ENCODE measurements at places on chromosomes 11 and 22.

DNA sequence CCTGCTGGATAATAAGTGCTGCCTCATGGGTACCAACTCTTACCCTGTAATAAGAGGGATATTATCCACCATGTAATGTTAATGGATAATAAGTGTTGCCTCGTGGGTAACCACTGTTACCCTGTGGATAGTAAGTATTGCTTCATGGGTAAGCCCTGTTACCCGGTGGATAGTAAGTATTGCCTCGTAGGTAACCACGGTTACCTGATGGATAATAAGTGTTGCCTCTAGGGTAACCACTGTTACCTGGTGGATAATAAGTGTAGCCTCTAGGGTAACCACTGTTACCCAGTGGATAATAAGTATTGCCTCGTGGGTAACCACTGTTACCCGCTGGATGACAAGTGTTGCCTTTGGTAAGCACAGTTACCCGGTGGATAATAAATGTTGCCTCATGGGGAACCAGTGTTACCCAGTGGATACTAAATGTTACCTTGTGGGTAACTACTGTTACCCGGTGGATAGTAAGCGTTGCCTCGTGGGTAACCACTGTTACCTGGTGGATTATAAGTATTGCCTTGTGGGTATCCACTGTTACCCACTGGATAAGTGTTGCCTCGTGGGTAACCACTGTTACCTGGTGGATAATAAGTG lies 18.6 kb upstream of the NXPE4 start:
- DNase-seq: no peak

GRCh38 chr11:68140496-68141245 lies 19.5 kb upstream of the CHKA start:
- DNase-seq: no peak

- DNase-seq: peak; percentile 61
These were observed 21.8 kb downstream of the NF2 start for GRCh38 chr22:29625090-29625825.

GRCh38 chr11:44008698-44009097 lies 39.1 kb upstream of the ACCSL start:
- no peak for DNase-seq

DNA sequence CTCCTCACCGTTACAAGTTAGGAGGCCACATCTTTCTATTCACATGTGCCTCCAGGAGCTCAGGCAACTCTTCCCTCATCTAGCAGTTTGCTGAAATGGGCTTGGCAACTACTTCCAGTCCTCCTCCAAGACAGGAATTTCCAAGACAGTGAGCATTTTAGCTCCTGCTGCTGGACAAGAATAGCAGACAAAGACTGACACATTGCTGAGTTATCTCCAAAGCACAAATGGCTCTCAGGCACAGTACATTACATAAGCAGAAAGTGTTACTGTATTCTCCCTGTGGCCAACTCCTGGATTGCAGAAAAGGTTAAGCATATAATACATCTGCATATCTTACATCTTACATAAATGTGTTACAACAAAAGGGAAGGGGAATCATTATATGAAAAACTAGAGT lies 83.2 kb upstream of the POU2AF2 start:
- DNase-seq: no peak
